Neural progenitor cell (in vitro differentiated cells): ENCODE measurements at places on chromosomes 3 and 15. TPM values are rescaled to one million over a fixed set of nuclear protein-coding genes. Genes with fewer than 3 reads are reported as not detected.

- no peak for DNase-seq
Measured at GRCh38 chr3:16906682-16907081, 21.9 kb downstream of the PLCL2 start.

- DNase-seq = no peak
Measured at GRCh38 chr15:54277834-54278233, 299.6 kb downstream of the UNC13C start.

GRCh38 chr3:180264479-180264878, 227.7 kb upstream of the PEX5L start:
- no peak for DNase-seq

- no peak for DNase-seq
Measured at GRCh38 chr3:14757153-14757700, 61.5 kb upstream of the FGD5 start.

DNA sequence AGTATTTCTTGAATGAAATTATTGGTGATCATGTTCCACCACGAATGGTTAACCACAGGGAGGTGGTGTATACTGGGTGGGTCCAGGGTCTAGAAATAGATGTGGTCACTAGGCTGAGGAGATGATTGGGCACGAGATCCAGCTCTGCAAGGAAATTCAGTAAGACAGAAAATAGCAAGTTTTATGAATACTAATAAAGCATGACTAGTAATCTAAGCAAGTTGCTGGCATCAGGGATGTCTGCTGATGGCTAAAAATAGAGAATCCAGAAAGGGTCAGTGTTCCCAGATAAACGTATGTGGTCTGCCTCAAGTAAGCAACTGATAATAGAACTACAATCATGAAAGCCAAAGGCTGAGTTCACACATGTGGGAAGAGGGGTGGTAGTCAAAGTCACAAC, 108.3 kb upstream of the FRMD4B start:
- no peak for DNase-seq

DNA sequence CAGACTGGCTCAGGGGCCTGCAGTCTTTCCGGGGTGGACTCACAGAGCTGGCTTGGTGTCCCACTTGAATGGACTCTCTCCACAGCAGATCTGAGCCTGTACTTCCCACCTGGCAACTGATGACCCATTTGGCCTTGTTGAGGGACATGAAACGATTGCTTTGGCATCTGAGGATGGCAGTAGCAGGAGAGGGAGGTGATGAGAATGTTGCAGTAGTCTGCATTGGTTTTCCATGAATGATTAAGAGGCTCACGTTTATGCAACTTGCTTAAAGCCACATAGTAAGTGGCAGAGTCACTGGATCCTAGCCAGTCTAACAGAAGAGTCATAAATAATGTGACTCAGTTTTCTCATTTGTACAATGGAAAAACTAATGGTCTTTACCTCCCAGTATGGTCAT, 21.9 kb downstream of the IL20RB start:
- no peak for DNase-seq

- peak; percentile 26 for DNase-seq
Measured at GRCh38 chr3:168251371-168251770, 155.6 kb upstream of the GOLIM4 start.

DNA sequence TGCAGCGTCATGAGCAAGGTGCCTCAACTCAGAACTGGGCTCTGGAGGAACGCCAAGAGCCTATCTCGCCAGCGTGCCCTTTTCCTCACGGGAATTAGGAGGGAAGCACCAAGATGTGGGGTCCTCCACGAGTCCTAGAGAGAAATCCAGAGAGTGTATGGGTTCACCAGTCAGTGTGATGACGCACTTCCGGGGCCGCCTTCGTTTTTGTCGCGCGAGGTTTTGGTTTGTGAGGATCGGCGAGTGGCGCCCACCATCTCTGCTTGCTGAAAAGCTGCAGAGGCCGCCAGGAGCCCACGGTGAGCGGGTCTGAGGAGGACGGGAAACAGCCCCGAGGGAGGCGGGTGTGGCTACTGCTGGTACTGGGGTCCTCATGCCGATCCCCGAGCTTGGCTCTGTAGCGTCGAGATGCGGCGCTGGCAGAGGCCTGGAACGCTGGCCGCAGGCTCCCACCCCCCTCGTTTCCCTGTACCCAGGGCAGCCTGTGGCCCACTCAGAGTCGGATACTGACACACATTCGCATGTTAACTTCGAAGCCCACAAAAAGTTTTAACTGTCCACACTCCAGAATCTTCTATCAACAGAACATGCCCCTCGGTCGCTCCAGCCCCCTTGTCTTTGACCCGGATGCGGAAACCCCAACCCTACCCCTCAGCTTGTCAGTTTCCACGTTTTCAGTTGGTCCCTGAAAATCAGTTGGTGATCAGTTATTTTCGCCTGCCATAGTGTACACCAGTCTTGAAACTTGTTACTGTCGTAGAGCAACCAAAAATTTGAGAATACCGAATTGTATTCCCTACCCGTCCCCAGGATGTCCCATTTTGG, 30.4 kb downstream of the ZNF662 start:
- DNase-seq = no peak

DLL4 gene
- total RNA-seq = 0.12 TPM in 1 of 2 replicates, not detected in the other

GNB5 gene
- total RNA-seq = 36.0 and 37.8 TPM in 2 replicates
